ENCODE measurements at places on chromosomes 1 and 21. TPM values are rescaled to one million over a fixed set of nuclear protein-coding genes. Genes with fewer than 3 reads are reported as not detected.

DNA sequence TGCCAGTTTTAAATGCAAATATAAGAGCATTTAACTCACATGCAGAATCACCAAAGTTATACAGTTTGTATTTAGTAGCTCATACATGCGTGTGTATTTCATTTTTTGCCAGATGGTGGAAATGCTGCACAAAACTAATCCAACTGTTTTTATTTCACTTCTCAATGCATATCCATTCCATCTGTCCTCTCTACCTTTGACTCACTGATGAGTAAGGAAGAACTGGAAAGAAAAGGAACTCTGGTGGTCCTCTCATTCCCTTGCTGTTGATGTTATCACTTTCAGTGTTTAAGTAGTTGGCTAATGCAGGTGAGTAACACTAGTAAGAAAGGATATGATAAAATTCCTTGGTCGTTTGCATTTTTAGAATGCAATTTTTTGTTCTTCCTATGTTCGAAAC is 5.7 kb upstream of the SLC1A7 start:
- DNase-seq = no peak

DNA sequence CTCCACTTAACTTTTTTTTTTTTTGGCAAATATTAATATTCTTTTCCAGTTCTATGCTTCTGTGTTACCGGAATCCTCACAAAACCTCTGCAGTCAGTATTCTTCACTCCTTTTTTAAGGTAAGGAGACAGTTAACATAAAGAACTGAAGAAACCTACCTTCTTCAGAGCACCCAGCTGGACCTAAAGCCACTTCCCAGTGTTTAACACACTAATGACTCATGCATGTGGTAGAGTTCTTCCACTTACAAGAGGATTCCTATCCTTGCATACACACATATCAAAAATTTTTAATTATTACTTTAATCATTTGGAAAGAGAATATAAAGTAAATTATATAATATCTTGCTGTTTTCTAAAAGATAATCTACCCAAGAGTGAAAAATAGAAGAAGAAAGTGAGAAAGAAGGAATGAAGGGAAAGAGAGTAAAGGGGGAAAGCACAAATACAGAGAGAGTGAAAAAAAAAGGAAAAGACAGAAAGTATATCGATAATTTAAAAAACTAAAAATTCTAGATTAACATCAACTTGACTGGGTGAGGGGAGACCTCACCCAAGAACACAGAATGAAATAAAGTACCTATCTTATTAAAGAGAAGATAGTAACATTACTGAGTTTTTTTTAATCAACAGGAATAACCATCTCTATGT is 54.9 kb downstream of the ENAH start:
- DNase-seq = no peak

- no peak for DNase-seq
These were observed 13.4 kb downstream of the SPOCD1 start for GRCh38 chr1:31802190-31803150.

GRCh38 chr1:204186597-204186996 is 9.7 kb downstream of the KISS1 start:
- DNase-seq = no peak

DNA sequence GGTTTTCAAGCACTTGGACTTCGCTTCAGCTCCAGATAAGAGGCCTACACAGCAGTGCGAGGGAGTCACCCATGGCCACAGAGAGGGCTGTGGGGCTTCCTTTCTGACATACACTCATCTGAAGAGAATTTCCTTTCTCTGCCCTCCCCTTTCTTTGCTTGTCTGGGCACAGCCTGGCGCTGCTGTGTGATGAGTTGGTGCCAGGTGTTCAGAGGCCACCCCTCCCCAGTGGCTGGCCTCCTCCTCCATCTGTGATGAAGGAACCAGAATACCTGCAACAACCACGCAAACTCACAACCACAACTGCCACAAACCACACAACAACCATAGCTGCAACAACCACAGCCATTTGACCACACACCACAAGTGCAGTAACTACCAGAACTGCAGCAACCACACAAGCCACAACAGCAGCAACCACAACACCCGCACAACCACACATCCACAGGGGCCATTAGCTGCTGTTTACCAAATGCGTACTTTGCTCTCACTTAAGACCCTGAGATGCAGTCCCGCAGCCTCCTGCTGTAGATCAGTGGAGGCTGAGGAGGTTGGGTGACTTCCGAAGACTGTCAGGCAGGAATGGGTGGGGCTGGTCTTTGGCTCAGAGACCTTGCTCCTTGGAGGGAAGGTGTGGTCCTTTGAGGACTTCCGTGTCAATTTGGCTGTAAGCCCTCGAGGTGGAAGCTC is 71.1 kb downstream of the IER5 start:
- peak; percentile 70 for DNase-seq

MTX1 gene
- 41.1 TPM for total RNA-seq

SELP gene
- 1.9 TPM for total RNA-seq

All from mucosa of descending colon (tissue), 3 donors.